ENCODE measurements at places on chromosomes 13 and 19.

GRCh38 chr13:28755546-28755870, 36.7 kb upstream of the SLC46A3 start:
- no peak for DNase-seq

- DNase-seq, result no peak
These were observed 2.7 kb downstream of the SIX5 start for GRCh38 chr19:45766296-45766868.

DNA sequence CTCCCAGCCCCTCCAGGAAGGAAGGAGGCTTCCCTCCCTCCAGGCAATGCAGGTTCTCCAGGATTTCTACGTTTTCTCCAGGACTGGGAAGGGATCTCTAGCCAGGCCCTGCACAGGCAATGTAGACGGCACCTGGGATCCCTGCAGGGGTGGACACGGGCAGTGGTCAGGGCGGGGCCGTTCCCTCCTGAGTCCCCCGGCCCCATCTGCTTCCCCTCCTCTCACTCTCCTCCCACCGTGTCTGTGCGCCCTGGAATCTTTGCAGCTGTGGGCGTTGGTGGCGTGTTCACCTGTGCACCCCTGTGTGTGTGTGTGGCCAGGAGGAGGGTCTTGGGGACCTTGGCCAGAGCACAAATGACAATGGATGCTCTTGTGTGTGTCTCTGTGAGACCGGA, 10.0 kb downstream of the NRTN start:
- DNase-seq, result no peak

DNA sequence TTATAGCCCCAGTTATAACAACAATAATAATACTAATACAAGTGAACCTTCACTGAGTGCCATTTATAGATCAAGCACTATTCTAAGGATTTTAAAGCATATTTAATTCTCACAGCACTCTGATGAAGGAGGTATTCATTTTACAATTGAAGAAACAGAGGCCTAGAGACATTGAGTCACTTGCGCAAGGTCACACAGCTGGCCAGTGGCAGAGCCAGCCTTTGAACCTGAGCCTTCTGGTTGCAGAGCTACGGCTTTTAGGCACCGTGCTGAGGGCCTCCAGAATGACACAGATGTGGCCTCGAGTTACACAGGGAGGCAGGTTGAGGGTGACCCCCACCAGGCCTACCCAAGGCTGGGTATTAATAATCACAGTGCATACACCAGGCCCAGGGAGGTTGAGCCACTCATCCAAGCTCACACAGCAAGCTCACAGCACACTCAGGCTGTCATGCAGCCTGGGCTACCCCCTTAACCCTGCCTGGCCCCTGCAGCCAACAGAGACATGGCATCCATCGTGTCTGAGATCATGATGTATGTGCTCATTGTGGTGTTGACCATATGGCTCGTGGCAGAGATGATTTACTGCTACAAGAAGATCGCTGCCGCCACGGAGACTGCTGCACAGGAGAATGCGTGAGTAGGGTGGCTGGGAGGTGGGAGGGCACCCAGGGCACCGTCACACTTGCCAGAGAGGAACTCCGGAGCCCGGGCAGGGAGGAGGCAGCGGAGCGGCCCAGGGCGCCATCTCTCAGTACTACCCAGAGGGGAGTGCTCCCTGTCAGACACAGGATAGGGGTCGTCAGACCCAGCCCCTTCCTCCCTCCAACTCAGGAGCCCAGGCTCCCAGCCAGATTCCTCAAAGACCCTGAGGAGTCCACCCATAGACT, 2.7 kb upstream of the HPN start:
- no peak for DNase-seq

DNA sequence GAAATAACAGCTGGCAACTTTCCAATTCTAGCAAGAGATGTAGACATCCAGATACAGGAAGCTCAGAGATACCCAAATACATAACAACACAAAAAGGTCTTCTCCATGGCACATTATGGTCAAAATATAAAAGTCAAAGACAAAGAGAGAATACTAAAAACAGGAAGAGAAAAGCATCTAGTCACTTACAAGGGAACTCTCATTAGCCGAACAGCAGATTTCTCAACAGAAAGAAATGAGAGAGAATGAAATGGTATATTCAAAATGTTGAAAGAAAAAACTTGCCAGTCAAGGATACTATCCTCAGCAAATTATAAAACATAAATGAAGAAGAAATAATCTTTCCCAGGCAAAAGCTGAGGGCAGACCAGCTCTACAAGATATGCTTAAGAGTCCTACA, 12.4 kb downstream of the ZNF780A start:
- no peak for DNase-seq

GRCh38 chr19:18090545-18091216, 3.9 kb upstream of the IL12RB1 start:
- DNase-seq, result no peak

DNA sequence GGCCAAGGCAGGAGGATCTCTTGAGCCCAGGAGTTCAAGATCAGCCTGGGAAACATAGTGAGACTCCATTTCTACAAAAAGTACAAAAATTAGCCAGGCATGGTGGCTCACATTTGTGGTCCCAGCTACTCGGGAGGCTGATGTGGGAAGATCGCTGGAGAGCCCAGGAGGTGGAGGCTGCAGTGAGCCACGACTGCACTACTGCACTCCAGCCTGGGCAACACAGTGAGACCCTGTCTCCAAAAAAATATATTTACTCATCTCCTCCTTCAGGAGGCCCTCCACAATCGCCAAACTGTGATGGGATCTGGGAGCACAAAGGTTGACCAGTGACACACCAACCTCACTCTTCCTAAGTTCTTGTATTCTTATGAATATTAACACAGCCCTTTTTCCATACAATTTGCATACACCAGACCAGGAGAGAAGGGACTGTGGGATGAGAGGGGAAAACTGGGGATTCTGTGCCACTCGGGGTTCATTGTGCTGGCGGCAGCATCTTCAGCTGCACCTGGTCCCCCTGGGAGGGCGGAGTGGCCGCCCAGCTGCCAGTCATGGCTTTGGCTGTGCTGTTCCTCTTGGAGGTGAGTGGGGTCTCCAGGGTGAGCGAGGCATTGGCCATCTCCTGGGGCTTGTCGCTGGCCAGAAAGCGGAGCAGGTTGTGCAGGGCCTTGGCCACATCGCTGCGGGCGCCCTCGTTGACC, 5.8 kb upstream of the OPA3 start:
- DNase-seq, result no peak

DNA sequence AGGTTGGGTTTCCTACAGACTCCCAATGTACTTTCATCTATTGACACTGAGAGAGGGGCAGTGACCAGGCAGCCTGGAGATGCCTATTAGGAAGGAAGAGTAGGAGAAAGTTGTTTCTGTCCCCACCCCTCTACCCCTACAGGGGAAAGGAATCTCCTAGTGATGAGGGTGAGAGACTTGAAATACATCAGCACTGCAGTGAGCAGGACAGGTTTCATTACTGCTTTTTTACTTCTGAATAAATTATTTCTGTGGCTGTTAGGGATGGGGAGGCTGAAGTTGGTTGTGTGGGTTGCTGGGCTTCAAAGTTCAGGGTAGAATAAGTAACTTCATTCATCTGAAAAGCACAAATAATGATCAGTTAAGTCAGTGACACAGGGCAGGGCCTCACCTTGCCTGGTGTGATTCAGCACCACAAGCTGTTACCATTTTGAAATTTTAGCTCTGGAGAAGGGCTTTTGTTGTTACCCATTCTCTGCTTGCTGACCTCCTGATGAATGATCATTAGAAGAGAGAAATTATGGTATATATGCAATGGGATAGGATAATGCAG, 19.3 kb downstream of the CEACAM1 start:
- DNase-seq, result no peak

- DNase-seq, result no peak
These were observed 67.4 kb upstream of the EDNRB start for GRCh38 chr13:77985866-77986636.

- DNase-seq, result no peak
These were observed at the start of gene FBN3 for GRCh38 chr19:8149261-8150094. FBN3 (minus strand) TSS chr19:8149592; CDS start chr19:8147480, 2,112 bp downstream.

- DNase-seq, result no peak
These were observed 4.2 kb downstream of the DPP9 start for GRCh38 chr19:4719499-4719866.

- DNase-seq, result no peak
These were observed 46.3 kb downstream of the CD320 start for GRCh38 chr19:8261881-8262280.

DNA sequence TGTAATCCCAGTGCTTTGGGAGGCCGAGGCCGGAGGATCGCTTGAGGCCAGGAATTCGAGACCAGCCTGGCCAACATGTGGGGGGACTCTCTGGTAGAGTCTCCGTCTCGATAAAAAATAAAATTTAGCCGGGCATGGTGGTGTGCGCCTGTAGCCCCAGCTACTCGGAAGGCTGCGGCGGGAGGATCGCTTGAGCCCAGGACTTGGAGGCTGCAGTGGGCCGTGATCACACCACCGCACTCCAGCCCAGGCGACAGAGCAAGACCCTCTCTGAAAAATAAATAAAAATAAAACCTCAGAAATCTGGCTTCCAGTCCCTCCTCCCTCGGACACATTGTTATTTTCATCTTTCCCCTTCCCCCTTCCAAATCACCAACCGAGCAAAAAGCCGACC, 332 bp downstream of the IRGQ start:
- DNase-seq, result no peak

- DNase-seq, result no peak
These were observed 130.8 kb downstream of the KLF12 start for GRCh38 chr13:74003374-74003773.

DNA sequence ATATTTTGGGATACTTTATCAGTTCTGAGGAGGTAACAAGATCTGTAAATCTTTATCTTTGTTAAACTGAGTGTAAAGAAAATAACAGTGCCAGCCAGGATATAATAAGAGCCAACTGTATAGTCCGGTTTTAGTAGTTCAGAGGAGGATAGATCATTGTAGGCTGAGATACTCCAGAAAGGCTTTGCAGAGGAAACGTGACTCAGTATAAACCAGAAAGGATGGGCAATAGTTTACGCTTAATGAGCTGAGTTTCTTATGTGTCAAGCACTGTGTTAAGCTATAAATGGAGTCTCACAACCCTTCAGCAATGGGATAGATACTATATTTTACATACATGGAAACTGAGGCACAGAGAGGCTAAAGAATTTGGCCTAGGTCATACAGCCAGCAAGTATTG, 3.8 kb downstream of the RFXAP start:
- DNase-seq, result no peak

- peak; percentile 82 for DNase-seq
These were observed at the start of gene ZNF296 for GRCh38 chr19:45076029-45076850. ZNF296 (minus strand) TSS chr19:45076478; CDS start chr19:45076373, 105 bp downstream.

GRCh38 chr13:50948601-50949000, 39.0 kb downstream of the RNASEH2B start:
- DNase-seq, result no peak

DNA sequence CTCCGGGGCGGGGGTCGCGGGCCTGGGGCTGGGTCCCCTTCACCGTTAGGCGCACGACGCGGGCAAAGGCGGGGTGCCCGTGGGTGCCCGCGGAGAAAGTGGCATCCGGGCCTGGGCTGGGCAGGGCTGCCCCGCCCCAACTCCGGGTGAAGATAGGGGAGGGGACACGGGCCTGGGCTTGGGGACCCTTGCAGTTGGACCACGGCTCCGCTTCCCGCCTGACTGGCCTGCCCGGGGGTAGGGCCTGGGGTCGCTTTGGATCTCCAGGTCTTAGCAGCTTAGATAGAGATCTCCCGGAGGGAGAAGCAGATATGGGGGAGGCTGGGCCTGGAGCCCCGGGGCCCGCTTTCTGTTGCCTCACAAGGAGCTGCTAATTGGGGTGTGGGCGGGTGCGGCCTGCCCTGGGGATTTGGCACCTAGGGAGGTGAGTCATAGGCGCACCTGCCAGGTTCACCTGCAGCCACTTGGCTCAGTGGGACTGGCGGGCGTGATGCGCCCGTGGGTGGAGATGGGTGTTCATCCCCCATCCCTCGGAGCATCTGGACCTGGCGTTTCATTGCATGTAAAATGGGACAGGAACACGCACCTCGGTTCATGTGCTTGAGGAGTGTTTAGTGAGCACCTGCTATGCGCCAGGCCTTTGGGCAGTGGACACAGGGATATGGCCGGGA, 585 bp downstream of the MAP1S start:
- no peak for DNase-seq

DNA sequence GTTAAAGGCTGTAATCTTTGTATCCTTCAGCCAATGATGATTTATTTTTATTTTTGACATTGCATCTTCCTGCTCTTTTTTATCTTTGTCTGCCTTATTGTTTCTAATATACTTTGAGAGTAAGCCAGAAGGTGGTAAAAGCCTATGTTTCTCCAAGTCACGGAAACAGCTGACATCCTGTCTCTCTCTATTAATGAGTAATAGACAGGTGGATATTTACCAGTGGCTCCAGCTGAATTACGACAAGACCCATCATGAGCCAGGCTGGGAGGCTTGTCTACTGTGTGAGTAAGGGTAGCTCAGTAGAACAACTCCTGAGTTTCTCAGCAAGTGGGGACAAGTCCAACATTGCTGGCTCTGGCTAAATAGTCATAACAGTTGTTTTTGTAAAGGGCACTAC, 166.6 kb downstream of the NDFIP2 start:
- no peak for DNase-seq

GRCh38 chr13:77999746-78000145, 81.1 kb upstream of the EDNRB start:
- DNase-seq, result no peak

GRCh38 chr13:32390048-32390447, 37.9 kb downstream of the N4BP2L1 start:
- no peak for DNase-seq

- no peak for DNase-seq
These were observed 57.5 kb upstream of the AKAP11 start for GRCh38 chr13:42214446-42214845.
